CD4-positive, CD25-positive, alpha-beta regulatory T cell (primary cell): ENCODE measurements at places on chromosomes 4 and X.
A peak's percentile ranks its signal among the peaks of the same experiment; 100 is the strongest.

- no peak for DNase-seq
- no peaks in the 10 kb centered on the region for H3K27me3 ChIP-seq
- H3K36me3 ChIP-seq, result no peaks in the 10 kb centered on the region
These were observed 312.6 kb downstream of the STIM2 start for GRCh38 chr4:27173280-27173679.

- H3K27me3 ChIP-seq, result no peaks in the 10 kb centered on the region
- no peak overlapping the region for H3K4me3 ChIP-seq
- no peak for DNase-seq
- peak overlapping the region; percentile 51 for H3K27ac ChIP-seq
These were observed 15.5 kb downstream of the CCNQ start for GRCh38 chrX:153583433-153583832.

DNA sequence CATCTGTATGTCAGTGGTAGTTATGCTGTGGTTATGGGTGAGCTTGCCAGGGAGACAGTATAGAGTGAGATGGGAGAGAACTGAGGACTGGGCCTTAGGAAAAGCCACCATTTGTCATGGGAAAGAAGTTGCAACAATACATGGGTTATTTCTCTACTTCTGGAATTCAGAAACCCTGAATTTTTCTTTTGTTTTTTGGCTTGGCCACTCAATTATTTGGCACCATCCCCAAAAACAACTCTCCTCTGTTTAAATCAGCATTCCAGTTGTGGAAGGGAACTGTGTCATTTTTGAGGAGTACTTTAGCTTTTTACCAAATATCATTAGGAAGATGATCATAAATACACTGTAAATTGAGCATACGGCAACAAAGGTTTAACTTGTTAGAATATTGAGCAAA lies 41.1 kb upstream of the ACSL4 start:
- no peaks in the 10 kb centered on the region for H3K4me1 ChIP-seq
- DNase-seq, result no peak

- no peaks in the 10 kb centered on the region for H3K4me1 ChIP-seq
- H3K4me3 ChIP-seq, result no peak overlapping the region
- no peaks in the 10 kb centered on the region for H3K36me3 ChIP-seq
- no peak for DNase-seq
- H3K27ac ChIP-seq, result no peak overlapping the region
These were observed 125.7 kb downstream of the CRLF2 start for GRCh38 chrX:1086444-1087409.

DNA sequence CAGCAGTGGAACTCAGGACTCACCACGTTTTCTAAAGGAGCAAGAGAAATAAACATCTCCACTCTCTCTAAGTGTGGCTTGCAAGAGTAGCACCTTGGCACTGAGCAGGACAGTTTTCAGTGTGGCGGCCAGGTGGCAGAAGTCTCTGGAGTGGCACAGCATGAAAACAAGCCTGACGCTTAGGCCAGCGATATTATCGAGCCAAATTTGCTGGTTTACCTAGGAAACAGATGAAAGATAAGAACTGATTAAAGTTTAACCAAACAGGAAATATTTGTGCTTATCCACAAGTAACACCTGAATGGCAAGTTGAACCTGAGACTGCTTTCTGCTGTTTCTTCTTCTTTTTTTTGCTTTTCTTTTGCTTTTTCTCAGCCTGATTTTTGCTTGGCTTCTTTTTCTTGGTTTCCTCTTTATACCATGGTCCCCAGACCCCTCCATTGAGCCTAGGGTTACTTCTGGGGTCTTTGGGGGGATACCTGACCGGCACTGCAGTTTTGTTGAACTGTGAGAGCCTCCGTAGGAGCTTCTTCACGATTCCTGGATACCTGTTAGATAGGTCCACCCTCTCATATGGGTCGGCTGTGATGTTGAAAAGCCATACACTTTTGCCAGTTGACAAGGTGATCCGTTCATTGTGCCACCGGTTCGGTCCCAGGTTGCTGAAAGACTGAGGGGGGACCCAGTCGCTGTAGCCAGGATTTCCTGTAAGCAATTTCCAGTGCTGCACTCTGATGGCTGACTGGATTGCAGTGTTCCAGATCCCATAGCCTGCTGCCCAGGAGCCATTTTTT lies 77.3 kb downstream of the ARSJ start:
- peak; percentile 82 for DNase-seq
- H3K4me3 ChIP-seq, result peak overlapping the region; percentile 66

DNA sequence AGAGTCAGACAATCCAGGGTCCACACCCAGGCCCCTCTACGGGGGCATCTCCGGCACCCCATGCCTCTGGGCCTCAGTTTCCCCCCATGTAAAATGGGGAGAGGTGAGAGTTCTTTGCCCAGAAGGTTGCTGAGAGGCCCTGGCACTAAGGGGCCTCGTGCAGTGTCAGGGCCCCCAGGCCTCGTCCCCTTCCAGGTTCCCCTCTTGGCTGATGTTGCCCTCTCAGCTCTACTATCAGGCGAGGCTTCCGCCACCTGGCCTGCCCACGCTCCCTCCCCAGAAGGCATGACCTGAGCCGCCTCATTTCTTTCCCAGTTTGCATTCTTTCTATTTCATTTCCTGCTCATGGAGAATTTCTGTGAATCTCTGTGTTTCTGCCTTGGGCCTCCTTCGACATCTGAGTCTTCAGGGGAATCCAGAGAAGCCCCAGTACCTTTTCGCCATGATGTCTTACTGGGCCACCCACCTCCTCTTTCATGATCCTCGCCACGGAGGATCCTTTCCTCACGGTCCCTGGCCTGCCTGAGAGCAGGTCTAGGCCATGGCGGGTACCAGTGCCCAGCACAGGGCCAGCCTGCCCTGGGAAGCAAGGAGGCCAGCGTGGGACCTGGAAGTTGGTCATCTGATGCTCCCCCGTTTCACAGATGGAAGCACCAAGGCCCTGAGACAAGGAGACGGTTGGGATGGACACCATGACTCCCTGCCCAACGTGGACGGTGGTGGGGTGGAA lies 21.9 kb upstream of the MRFAP1 start:
- H3K36me3 ChIP-seq, result peaks cover 71% of the 10 kb centered on the region
- no peak overlapping the region for H3K27ac ChIP-seq
- no peak for DNase-seq
- no peaks in the 10 kb centered on the region for H3K27me3 ChIP-seq

- no peaks in the 10 kb centered on the region for H3K4me1 ChIP-seq
- H3K27ac ChIP-seq, result no peak overlapping the region
- H3K36me3 ChIP-seq, result no peaks in the 10 kb centered on the region
- H3K27me3 ChIP-seq, result no peaks in the 10 kb centered on the region
- no peak overlapping the region for H3K4me3 ChIP-seq
These were observed 11.8 kb downstream of the TMEM31 start for GRCh38 chrX:103722505-103722904.

- H3K27me3 ChIP-seq, result no peaks in the 10 kb centered on the region
- H3K36me3 ChIP-seq, result no peaks in the 10 kb centered on the region
- no peak overlapping the region for H3K4me3 ChIP-seq
- H3K4me1 ChIP-seq, result no peaks in the 10 kb centered on the region
These were observed 183.2 kb upstream of the MAGEE2 start for GRCh38 chrX:75968293-75968692.

GRCh38 chr4:88445252-88445651 lies 11.7 kb upstream of the HERC5 start:
- H3K4me3 ChIP-seq, result no peak overlapping the region
- H3K36me3 ChIP-seq, result peaks cover 25% of the 10 kb centered on the region
- no peaks in the 10 kb centered on the region for H3K4me1 ChIP-seq
- no peaks in the 10 kb centered on the region for H3K27me3 ChIP-seq
- DNase-seq, result no peak

GRCh38 chrX:3820167-3820566 lies 106.7 kb upstream of the PRKX start:
- no peak overlapping the region for H3K27ac ChIP-seq
- H3K36me3 ChIP-seq, result no peaks in the 10 kb centered on the region
- H3K4me1 ChIP-seq, result peaks cover 7% of the 10 kb centered on the region

GRCh38 chr4:160546201-160546600 lies 1443.3 kb downstream of the RAPGEF2 start:
- no peaks in the 10 kb centered on the region for H3K36me3 ChIP-seq
- H3K4me3 ChIP-seq, result no peak overlapping the region
- no peaks in the 10 kb centered on the region for H3K4me1 ChIP-seq
- H3K27me3 ChIP-seq, result no peaks in the 10 kb centered on the region
- H3K27ac ChIP-seq, result no peak overlapping the region
